ENCODE measurements at places on chromosomes 2 and 18.

GRCh38 chr18:78099979-78100588, 850.4 kb downstream of the GALR1 start:
- no peak for DNase-seq

- no peak for DNase-seq
Measured at GRCh38 chr2:54176577-54176976, 61.2 kb downstream of the ACYP2 start.

DNA sequence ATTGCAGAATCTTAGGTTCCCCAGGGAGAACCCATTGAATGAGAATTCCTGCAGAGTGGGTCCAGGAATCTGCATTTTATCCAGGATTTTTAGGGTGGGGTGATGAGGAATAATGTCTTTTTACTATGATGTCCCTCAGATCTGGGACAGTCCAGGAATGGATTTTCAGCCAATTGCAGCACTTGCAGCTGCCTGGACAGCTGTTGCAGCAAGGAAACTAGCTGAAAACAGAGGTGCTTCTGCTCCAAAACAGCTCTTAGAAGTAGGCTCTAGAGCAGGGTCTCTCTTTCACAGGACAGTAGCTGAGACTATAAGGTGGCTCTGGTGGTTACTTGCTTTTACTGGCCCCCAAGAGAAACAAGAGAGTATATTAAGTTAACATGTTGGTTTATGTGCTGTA, 9.1 kb downstream of the GLI2 start:
- DNase-seq = no peak

DNA sequence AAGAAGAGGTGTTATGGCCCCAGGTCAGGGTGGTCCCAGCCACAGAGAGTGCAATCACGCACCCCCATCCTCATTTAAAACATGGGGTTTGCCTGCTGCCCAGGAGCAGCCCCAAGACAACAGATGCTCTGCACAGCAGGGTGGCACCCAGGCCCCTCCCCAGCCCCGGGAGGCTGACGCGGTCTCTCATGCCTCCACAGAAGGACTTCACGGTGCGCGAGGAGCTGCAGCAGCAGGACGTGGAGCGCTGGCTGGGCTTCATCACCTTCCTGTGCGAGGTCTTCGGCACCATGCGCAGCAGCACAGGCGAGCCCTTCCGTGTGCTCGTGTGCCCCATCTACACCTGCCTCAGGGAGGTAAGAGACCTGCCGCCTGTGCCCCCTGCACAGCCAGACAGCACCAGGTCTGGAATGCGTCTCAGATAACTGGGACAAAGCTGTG, 133.7 kb downstream of the SMAD7 start:
- DNase-seq = no peak

DNA sequence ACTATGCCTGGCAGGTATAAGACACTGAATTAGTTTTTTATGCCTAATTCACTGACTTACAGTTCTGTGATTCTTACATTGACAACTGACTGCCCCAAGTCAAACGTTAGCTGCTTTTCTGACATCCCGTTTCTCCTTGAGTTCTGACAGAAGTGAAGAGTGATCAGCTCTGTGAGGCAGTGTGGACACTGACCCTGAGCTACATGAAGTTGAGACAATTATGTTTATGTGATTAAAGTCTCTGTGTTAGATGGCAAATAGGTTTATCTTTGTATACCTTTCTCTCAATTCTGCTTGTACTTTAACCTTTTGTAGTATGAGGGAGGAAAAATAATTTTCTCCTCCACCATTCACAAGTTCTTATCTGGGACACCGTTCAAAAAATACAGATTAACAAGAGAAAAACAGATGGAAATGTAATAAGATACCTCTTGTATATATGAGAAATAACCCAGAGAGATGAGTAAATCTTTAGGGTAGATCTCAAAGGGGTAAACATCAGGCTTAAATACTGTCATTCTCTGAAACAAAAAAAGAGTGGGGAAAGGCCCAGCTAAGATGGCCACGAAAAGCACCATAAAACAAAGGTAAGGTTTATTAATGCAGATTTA, 85.4 kb upstream of the B3GNT2 start:
- no peak for DNase-seq

GRCh38 chr2:137644731-137645130, 319.5 kb upstream of the HNMT start:
- no peak for DNase-seq

DNA sequence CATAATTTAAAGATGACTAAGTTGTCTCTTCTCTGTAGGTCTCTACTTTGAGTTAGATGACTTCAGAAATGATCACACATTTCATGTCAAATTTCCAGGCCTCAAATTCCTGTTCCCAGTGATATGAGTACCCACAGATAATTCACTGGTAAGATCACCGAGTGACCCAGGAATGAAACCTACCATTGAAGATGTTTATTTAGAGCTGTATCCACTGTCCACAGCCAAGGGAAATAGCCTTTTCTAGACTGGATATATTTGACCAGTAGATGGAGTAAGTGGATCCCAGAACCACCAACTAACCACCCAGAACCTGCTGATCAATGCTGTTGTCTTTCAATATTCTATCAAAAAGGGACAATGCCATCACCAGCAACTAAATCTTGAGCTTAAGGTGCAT, 238.8 kb downstream of the SLC8A1 start:
- no peak for DNase-seq

DNA sequence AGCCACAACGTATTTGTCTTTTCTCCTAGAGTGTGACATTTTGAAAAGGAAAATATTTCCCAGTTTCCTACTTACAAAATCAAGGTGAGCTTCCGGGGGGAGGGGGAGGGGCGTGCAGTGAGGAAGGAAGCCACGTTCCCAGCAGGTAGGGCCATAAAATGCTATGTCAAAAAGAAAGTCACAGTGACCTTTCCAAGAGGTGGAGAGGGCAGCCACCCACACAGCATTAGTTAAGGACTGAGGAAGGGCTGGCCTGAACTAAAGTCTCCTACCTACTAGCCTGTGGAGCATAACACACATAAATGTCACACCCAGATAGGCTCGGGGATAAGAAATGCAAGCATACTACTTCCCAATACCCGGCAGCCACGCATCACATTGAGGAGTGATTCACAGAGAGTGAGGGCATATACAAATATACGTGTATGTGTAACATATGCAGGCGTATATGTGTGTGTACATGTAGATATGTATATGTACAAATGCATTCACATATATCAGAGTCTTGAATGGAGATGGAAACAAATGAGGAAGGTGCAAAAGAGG, 191.1 kb downstream of the STK39 start:
- no peak for DNase-seq

All from NCI-H1092 (cell line).